Bronchial epithelial cell (primary cell): ENCODE measurements at places on chromosomes 16 and 17. TPM values are rescaled to one million over a fixed set of nuclear protein-coding genes. Genes with fewer than 3 reads are reported as not detected.

DNA sequence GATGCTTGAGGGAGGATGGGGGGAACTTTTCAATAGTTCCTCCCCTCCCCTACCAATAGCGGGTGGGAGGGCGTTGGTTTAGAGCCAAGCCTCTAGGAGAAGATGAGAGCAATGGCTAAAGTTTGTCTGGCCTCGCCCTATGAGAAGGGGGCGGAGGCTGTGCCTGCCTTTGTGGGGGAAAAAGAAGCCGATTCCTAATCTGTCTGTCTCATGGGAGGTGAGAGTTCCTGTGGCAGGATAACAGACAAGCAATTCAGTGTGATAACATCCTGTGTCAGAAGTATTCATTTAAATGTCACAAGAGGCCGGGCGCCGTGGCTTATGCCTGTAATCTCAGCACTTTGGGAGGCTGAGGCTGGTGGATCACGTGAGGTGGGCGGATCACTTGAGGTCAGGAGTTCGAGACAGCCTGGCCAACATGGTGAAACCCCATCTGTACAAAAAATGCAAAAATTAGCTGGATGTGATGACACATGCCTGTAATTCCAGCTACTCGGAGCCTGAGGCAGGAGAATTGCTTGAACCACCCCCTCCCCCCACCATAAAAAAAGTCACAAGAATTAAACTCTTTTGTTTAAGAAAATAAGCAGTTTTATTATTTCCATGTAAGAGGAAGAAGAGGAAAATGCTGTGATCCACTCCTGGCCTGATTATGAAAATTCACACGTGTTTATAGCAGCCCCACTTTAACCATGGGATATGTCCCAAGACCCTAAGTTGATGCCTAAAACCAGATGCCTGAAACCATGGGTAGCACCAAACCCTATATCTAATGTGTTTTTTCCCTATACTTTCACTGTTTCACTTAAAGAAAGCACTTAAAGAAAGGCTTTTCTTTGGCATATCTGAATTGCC, 1.7 kb downstream of the SLFN5 start:
- peak; percentile 79 for DNase-seq

DNA sequence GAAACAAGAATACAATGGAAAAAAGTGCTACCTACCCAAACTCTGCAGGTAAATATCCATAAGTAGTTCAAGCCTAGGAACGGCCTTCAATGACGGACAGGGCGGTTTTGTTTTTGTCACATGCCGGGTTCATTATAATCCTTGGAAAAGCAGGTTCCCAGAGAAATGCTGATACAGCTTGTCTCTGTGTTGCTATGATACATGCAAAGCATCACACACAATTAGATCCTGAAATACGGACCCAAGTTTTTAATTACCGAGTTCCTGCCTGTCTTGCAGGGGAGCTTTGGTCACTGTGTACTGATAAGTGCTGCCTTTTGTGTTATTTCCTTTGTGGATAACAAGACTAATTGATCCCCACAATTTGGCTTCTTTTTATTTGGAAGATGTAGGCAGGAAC, 217.4 kb downstream of the HAPSTR1 start:
- no peak for DNase-seq

The FBXL16 gene
- total RNA-seq: 0.53 and 0.64 TPM in 2 replicates

- no peak for DNase-seq
Measured at GRCh38 chr17:30249460-30249859, 14.0 kb upstream of the SLC6A4 start.

GRCh38 chr17:28402844-28403243, 3.2 kb downstream of the SLC46A1 start:
- DNase-seq: no peak

The ABCC12 gene
- not detected in 2 replicates for total RNA-seq

GRCh38 chr16:80623376-80623775, 82.6 kb downstream of the DYNLRB2 start:
- DNase-seq: peak; percentile 27

- DNase-seq: no peak
Measured at GRCh38 chr17:70683936-70684335, 514.6 kb downstream of the KCNJ2 start.

GRCh38 chr17:39243155-39243554, 17.4 kb upstream of the STAC2 start:
- no peak for DNase-seq

The CACNG1 gene
- not detected in 2 replicates for total RNA-seq

DNA sequence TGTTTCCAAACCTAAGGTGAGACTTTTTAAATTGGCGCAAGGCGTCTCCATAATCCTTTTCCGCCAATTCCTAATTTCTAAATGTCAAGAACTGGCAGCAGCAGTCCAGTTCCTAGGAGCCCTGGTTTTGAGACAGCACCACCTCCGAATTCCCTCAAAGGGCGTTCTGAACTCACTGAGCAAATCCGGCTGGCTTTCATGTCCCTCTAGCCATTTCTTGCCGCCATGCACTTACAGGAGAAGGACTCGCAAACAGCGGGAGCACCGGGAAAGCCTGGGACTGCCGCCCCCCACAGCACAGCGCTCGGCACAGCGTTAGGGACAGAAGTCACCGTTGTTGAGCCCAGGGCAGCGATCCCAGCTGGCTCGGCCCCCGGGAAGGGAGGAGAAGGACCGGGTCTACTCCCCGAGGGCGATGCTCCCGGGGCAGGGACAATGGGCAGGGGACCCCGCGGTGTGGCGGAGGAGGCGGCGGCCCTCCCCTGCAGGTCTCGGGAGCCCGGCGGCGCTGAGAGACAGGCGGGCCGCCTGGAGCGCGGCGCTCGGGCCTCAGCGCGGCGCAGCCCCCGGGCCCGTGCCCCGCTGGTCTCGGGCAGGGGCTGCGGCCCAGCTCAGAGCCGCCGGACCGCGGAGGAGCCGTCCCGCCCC, 545 bp downstream of the ARHGAP17 start:
- peak; percentile 37 for DNase-seq

The TMEM235 gene
- total RNA-seq: not detected in 2 replicates

GRCh38 chr16:24520983-24521382, 18.4 kb upstream of the RBBP6 start:
- DNase-seq: peak; percentile 52

DNA sequence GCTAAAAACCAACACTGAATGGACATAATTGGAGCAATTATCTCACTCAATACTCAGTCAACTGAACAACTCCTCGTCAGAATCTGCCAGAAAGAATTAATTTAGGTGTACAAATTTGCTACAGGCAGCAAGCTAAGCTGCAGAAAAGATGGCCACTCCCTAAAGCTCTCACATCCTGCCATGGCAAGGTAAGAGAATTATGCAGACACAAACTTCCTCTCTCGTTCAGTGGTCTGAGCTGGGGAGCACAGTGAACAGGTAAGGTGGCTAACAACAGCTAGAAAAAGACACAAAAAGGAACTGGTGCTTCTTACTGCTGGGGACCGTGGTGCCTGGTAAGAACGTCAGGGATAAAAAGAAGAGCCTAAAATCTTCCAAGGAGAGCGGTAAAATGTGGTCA, 74.9 kb upstream of the BCAR1 start:
- no peak for DNase-seq

DNA sequence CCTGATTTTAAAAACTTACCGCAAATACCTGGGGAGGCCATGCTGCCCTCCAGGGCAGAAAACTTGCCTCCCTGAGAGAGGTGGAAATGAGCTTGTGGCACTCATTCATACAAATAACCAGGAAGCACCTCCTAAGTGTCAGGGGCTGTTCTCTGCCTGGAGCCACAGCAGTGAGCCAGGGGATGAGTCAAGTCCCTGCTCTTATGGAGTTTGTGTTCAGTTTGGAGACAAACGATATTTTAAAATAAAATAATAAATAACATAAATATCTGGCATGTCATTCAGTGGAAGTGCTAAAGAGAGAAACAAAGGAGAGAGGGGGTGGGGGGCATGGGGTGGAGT, 313.8 kb downstream of the C16orf95 start:
- no peak for DNase-seq

The CAPNS2 gene
- 29.2 and 103 TPM in 2 replicates for total RNA-seq

DNA sequence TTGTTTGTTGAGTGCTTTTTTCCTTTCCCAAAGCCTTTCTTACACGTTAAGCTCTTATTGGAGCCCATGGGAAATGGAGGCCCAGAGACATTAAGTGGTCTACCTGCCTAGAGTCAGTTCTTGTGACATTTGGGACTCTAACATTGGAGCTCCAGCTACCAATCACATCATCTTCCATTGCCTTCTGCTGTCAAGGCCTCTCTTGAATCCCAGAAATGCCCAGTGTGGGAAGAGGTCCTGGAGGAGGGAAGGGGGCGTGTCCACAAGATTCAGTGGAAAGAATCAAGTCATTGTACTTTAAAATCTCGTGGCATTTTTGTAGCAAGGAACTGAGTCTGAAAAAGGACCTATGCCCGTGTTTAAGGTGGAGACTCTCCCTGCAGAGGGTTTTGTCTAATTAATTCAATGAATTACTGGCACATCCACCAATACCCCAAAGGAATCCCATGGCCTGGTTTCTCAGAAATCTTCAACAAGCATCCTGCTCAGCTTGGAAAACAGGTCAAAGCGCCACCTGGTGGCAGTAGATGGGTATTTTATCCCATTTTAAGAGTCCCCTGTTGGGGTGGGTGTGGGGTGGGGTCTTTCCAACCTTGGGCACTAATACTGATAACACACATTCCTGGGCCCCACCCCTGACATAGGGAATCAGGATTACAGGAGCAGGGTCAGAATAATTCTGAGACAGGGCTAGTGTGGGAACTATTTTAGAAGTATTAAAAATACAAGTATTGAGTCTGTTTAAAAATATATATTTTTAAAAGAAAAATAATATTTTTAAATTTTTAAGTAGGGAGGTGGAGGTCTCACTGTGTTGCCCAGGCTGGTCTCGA, 24.6 kb downstream of the GPT2 start:
- DNase-seq: peak; percentile 49
